ENCODE measurements at places on chromosomes 1 and 21.

- no peak overlapping the region for H3K4me3 ChIP-seq
- DNase-seq: no peak
- H3K27ac ChIP-seq: no peak overlapping the region
- H3K36me3 ChIP-seq: no peaks in the 10 kb centered on the region
These were observed 138.9 kb downstream of the HMGB4 start for GRCh38 chr1:34002810-34003209.

DNA sequence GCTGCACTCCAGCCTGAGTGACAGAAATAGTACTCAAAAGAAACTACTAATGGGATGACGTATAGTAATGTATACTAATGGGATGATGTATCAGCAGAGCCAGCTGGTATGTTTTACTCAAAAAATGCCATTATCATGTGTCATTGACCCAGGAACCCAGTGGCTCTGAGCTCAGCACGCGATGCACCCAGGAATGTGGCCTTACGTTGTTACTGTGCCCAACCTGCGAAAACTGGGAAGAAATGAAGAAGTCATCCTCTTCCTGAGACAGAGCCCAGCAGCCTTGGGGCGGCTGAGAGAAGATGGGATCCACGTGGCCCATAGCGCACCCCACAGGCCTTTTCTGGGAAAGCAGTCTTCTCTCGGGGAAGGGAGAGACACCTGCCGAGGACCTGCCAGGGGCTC lies 8.8 kb downstream of the UBE2J2 start:
- peaks cover 7% of the 10 kb centered on the region for H3K4me1 ChIP-seq
- no peaks in the 10 kb centered on the region for H3K27me3 ChIP-seq
- peaks cover 81% of the 10 kb centered on the region for H3K36me3 ChIP-seq

DNA sequence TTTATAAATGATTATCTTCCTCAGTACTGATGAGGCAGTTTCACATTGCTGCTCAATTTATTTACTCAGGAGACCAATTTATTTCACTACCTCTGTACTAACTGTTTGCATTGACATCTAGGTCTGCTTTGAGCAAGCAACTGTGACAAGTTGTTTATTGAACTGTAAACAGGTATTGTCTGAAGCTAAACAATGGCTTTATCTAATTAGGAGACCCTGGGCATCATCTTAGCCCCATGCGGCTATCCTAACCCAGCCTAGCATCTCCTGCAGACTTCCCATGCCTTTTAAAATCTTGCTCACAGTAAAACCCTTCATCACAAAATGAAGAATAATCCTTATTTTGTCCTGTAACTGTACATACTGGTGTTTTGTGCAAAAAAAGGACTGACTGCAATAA lies 348.2 kb downstream of the RWDD3 start:
- no peaks in the 10 kb centered on the region for H3K36me3 ChIP-seq
- H3K4me3 ChIP-seq: no peak overlapping the region
- H3K27me3 ChIP-seq: no peaks in the 10 kb centered on the region

GRCh38 chr21:32410916-32411315 lies 1.6 kb upstream of the EVA1C start:
- H3K4me3 ChIP-seq: peak overlapping the region; percentile 77
- no peaks in the 10 kb centered on the region for H3K36me3 ChIP-seq
- H3K4me1 ChIP-seq: peaks cover 52% of the 10 kb centered on the region
- no peaks in the 10 kb centered on the region for H3K27me3 ChIP-seq

DNA sequence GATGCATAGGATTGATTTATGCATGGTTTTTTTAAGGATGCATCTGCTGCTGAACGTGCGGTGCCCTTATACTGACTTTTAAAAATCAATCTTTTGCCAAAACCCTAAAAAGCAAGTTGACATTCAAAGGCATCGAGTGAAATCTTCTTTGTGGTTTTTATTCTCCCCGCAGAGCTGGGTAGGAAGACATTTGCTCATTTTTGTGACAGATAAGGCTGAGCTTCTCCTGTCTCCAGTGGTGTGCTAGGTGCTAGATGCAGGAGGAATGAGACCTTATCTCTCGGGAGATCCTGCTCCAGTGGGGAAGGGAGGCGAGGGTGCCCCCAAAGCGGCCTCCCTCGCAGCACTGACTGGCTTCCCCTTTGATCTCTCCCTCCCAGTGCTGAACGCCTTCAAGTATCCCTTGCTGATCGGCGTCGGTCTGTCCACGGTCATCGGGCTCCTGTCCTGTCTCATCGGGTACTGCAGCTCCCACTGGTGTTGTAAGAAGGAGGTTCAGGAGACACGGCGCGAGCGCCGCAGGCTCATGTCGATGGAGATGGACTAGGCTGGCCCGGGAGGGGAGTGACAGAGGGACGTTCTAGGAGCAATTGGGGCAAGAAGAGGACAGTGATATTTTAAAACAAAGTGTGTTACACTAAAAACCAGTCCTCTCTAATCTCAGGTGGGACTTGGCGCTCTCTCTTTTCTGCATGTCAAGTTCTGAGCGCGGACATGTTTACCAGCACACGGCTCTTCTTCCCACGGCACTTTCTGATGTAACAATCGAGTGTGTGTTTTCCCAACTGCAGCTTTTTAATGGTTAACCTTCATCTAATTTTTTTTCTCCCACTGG lies 14.9 kb upstream of the CD101 start:
- peaks cover 21% of the 10 kb centered on the region for H3K36me3 ChIP-seq
- no peak for DNase-seq
- H3K4me3 ChIP-seq: no peak overlapping the region
- no peak overlapping the region for H3K27ac ChIP-seq
- no peaks in the 10 kb centered on the region for H3K27me3 ChIP-seq

DNA sequence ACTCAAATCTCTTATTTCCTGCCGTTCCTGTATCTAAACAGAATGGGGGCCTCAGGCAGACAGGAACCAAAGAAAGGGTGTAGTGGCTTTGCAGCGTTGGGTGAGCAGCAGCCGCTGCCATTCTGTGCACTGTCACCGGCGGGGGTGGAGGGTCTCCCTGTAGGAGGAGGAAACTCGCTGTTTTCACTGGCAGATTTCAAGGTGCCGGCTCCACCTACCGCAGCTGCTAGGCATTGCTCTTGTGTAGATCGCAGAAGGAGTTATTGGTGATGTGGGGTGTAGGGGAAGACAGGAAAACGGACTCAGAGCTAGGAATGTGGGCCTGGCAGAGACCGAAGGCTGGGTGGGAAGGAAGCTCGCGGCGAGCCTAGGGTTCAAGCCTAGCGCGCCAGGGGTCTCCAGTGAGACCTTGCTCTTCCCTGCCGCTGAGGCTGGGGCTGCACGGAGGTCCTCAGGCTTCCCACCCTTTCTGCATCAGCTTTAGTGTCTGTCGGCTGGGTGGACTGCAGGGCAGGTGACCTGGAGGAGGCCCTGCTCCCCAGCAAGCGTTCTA lies 20.8 kb downstream of the ATP5PO start:
- H3K36me3 ChIP-seq: no peaks in the 10 kb centered on the region
- peaks cover 13% of the 10 kb centered on the region for H3K4me1 ChIP-seq
- H3K27ac ChIP-seq: no peak overlapping the region
- peak; percentile 82 for DNase-seq
- H3K4me3 ChIP-seq: peak overlapping the region; percentile 32

DNA sequence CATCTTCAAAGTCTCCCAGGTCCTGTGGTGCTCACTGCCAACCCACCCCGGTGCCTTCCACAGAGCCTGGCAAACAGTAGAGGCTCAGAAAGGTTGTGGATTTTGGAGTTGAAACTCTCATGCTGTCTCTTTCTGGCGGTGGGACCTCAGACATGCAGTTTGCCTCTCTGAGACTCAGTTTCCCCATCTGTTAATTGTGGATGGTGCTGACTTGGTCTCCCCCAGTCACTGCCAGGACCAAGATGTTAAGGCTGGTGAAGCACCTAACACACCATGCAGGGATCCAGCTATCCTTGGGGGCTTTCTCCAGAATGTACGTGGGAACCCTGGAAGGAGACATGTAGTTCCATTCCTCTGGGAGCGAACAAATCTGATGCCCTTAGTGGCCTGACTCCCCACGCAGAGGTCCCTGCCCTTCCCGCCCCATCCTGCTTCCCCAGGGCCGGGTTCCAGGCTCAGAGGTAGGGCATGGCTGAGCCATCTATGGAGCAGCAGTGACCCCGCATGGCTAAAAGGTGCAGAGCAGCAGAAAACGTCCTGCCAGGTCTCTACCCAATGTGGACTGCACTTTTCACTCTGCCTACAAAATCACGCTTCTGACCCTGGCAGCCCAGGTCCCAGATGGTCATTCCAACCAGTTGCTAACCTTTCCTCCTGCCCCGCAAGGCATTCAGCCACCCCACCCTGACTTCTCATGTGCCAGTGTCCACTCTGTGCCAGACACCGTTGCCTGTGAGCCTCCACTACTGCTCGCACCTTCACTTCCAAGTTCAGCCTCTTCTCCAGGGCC lies 9.2 kb upstream of the TTC22 start:
- peak; percentile 67 for DNase-seq
- no peaks in the 10 kb centered on the region for H3K27me3 ChIP-seq
- no peak overlapping the region for H3K4me3 ChIP-seq
- H3K4me1 ChIP-seq: peaks cover 13% of the 10 kb centered on the region
- H3K27ac ChIP-seq: no peak overlapping the region

- H3K4me1 ChIP-seq: peaks cover 42% of the 10 kb centered on the region
- peaks cover 12% of the 10 kb centered on the region for H3K36me3 ChIP-seq
- DNase-seq: peak; percentile 52
- H3K27ac ChIP-seq: no peak overlapping the region
- no peak overlapping the region for H3K4me3 ChIP-seq
These were observed 1.2 kb downstream of the RXFP4 start for GRCh38 chr1:155942578-155943141.

DNA sequence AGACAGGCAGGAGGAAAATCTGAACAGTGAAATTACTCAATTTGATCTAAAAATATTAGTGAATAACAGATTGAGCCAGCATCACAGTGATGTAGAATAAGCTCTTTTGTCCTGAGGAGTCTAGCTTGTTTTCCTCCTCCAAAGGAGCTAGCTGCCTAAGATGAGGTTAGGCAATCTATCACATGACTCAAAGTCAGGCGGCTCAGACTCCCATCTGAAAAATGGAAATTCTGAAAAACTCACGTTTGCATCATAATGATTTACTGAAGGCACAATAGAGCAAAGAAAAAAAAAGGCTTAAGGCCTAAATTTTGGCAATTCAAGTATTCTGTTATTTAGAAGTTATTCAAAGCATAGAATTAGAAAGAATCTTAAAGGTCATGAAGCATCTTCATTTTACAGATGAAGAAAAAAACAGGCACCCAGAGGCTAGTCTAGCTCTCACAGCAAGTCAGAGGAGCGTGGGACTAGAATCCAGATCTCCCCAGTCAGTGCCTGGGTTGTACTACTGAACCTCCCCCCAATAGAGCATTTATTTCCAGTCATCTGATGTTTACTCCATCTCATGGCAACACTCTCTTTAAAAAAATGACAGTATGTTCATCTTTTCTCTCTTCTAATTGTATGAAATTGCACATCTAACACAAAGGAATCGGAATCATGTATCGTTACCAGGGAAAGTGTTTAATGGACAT lies 62.5 kb upstream of the ATF3 start:
- H3K4me1 ChIP-seq: peaks cover 7% of the 10 kb centered on the region
- H3K27ac ChIP-seq: peak overlapping the region; percentile 62
- H3K4me3 ChIP-seq: no peak overlapping the region
- no peaks in the 10 kb centered on the region for H3K27me3 ChIP-seq
- peak; percentile 72 for DNase-seq

GRCh38 chr21:29343519-29343918 lies 44.8 kb downstream of the BACH1 start:
- peaks cover 5% of the 10 kb centered on the region for H3K36me3 ChIP-seq
- no peak overlapping the region for H3K4me3 ChIP-seq
- DNase-seq: no peak
- no peak overlapping the region for H3K27ac ChIP-seq
- H3K27me3 ChIP-seq: no peaks in the 10 kb centered on the region
- H3K4me1 ChIP-seq: peaks cover 18% of the 10 kb centered on the region

GRCh38 chr1:189769448-189769847 lies 708.2 kb downstream of the BRINP3 start:
- H3K4me3 ChIP-seq: no peak overlapping the region
- H3K4me1 ChIP-seq: no peaks in the 10 kb centered on the region
- no peak overlapping the region for H3K27ac ChIP-seq
- DNase-seq: no peak
- no peaks in the 10 kb centered on the region for H3K36me3 ChIP-seq

- no peaks in the 10 kb centered on the region for H3K36me3 ChIP-seq
- no peak for DNase-seq
- H3K27ac ChIP-seq: no peak overlapping the region
- H3K4me3 ChIP-seq: peak overlapping the region; percentile 19
These were observed 10.0 kb downstream of the DRAXIN start for GRCh38 chr1:11701551-11701961.

DNA sequence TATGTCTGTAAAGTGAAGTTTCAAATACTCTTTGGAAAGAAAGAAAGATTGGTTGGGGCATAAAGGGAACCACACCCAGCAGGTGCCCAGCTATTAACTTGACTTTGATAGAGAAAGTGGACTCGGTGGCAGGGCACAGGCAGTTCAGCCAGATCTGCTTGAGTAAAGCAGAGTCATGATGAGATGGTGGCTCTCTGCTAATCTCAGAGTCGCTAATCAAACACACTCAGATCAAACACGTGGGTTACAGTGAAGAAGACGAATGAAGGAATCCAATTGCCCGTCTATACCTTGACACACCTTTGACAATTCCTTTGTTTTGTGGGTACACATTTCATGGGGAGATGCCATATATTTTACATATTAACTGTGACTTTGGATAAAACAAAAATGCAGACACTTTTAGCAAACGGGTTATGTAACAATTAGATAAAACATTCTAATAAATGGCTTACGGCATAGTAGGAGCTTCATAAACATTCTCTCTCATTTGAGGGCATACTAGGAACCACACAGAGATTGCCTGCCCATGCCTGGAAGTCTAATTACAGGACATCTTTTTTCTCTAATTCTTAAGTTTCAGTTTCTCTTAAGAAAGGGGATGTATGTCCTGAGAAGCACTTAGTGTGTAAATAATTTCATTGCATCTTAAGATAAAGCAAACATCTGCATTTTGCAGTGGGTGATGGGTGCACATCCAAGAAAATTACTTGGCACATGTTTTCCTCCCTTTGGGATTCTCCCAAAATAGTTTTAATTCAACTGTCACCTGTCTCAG lies 7.2 kb downstream of the CBR1 start:
- H3K36me3 ChIP-seq: peaks cover 6% of the 10 kb centered on the region
- no peak overlapping the region for H3K27ac ChIP-seq
- no peak overlapping the region for H3K4me3 ChIP-seq
- no peak for DNase-seq

GRCh38 chr1:118334506-118334905 lies 149.5 kb upstream of the SPAG17 start:
- H3K27ac ChIP-seq: no peak overlapping the region
- H3K4me3 ChIP-seq: no peak overlapping the region
- peaks cover 16% of the 10 kb centered on the region for H3K4me1 ChIP-seq
- H3K27me3 ChIP-seq: no peaks in the 10 kb centered on the region

DNA sequence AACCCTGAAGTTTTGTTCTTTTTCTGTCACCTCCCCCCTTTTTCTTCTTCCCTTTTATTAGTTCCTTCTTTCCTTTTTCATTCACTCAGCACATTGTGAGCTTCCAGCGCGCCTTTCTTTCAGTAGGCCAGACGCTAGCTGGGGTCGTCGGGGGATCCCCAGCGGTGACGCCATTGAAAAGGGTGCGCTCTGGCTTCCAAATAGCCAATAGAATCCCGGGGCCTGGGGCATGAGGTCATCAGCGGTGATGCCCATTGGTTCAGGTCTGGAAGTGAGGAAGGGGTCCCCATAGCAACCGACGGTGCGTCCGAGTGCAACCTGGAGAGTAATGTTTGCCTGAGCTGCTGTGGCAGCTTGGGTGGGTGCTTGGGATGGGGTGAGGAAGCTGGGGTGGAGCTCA lies 6.9 kb upstream of the EFNA3 start:
- peaks cover 11% of the 10 kb centered on the region for H3K36me3 ChIP-seq
- peak overlapping the region; percentile 80 for H3K27ac ChIP-seq
- no peak for DNase-seq
- no peak overlapping the region for H3K4me3 ChIP-seq
- no peaks in the 10 kb centered on the region for H3K27me3 ChIP-seq

All from suprapubic skin (tissue), 4 donors.